Left lung (tissue), 14 donors: ENCODE measurements at places on chromosomes 2 and 18. TPM values are rescaled to one million over a fixed set of nuclear protein-coding genes. Genes with fewer than 3 reads are reported as not detected.

DNA sequence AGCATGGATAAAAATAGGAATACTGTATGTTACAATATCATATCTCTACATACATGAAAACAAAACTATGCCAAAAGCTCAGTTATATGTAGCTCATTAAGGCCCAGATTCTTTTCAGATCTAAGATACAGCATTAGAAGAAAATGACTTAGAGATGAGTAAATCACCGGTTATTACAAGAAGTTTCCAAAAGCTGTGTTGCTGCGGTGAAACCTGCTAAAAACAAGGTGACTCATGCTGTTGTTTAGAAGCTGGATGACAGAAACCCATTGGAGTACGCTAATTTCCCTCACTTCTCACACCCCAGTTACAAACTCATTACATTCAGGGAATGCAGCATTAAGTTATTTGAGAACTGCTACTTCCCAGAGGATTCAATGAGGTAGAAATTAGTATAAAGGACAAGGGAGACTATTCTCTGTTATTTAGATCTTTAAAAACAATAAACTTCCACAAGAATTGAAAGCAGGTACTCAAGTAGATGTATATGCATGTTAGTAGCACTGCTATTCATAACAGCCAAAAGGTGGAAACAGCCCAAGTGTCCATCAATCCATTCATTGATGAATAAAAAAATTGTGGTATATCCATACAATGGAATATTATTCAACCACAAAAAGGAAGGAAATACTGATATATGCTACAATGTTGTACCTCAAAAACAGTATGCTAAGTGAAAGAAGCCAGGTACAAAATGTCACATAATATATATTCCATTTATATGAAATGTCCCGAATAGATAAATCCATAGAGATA lies 32.6 kb downstream of the RBKS start:
- peaks cover 6% of the 10 kb centered on the region for H3K4me1 ChIP-seq
- H3K36me3 ChIP-seq = no peaks in the 10 kb centered on the region
- no peaks in the 10 kb centered on the region for H3K27me3 ChIP-seq
- no peak overlapping the region for H3K4me3 ChIP-seq
- no peak overlapping the region for H3K27ac ChIP-seq

DNA sequence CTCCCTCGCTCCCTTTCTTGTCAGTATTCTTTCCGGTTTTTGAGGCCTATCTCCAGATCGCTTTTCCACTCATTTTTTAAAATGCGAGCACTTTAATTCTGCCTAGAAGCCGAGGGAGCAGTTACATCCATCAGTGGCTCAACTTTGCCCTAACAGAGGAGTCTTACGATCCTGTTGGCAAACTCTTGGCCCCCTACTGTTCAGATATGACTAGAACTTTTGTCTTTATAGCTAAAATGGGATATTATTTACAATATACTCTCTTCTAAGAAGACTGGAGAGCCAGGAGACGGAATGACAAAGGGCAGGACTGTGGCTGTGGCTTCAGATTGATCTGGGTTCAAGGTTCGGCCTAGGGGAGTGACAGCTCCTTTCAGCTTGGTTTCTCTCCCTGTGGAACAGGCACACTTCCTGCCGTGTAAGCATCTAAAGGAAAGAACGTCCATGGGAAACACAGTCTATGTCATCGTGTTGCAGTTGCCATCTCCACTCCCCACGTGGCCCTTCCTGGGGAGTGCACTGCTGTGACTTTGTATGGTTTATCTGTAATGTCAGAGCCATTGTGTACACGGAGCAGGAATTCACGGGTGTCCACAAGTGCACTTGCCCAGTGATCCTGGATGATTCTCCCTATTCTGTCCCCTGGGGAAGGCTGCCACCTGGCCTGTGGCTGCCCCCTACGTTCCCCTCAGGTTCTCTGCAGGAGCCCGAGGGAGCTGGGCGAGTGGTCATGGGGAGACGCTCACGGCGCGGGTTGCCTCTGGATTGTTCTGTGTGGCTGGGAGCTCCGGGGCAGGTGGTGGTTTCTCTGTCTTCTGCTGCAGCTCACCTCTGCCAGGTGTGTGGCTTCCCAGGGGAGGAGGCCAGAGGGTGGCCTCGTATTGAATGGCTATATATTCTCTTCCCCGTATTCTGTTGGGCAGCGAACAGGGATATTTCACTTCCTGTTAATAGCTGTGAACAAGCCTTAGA lies 222.0 kb downstream of the LDLRAD4 start:
- H3K4me3 ChIP-seq = no peak overlapping the region
- no peak for DNase-seq
- H3K36me3 ChIP-seq = no peaks in the 10 kb centered on the region
- H3K4me1 ChIP-seq = no peaks in the 10 kb centered on the region
- no peaks in the 10 kb centered on the region for H3K27me3 ChIP-seq

DNA sequence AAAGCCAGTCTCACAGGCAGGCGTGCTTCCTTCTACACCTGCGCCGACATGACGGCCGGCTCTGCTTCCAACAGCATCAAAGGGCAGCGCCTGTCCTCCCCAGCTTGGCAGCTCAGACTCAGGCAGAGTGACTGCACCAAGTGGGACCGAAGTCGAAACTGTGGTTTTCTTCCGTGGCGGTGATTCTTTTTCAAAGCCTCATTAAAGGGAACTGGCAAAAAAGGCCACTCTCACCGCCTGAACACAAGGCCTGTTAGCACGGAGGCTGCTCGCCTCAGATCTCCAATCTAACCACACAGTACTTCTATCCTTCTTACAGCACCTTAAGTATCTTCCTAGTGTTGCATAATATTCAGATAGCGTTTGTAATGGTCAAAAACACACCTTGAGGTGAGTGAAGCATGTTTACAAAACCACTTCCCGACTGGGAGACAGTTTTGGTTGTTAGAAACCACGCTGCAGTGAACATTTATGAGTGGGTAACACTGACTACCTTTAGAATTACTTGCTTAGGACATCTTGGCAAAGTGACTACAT lies 236.4 kb downstream of the HDAC4 start:
- H3K27me3 ChIP-seq = no peaks in the 10 kb centered on the region
- H3K36me3 ChIP-seq = no peaks in the 10 kb centered on the region
- DNase-seq = no peak
- H3K4me3 ChIP-seq = no peak overlapping the region
- peak overlapping the region; percentile 70 for H3K27ac ChIP-seq

DNA sequence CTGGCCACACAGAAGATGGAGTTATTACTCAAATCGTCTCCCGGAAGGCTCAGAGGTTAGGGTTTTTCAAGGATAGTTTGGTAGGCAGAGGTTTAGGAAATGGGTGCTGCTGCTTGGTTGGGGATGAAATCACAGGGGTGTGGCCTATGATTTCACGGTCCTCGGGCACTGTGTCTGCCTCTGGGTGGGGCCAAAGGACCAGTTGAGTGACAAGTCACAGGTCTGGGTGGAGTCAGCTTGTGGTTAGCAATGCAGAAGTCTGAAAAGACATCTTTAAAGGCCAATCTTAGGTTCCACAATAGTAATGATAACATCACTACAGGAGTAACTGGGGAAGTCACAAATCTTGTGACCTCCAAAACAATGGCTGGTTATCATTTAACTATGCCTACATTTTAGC lies 387.8 kb downstream of the ZNF521 start:
- H3K27ac ChIP-seq = no peak overlapping the region
- no peak for DNase-seq
- H3K4me1 ChIP-seq = no peaks in the 10 kb centered on the region
- H3K4me3 ChIP-seq = no peak overlapping the region

GRCh38 chr2:72780477-72780876 lies 45.4 kb downstream of the EXOC6B start:
- H3K4me3 ChIP-seq = no peak overlapping the region
- H3K36me3 ChIP-seq = no peaks in the 10 kb centered on the region
- no peak for DNase-seq
- H3K27me3 ChIP-seq = no peaks in the 10 kb centered on the region
- no peaks in the 10 kb centered on the region for H3K4me1 ChIP-seq

- no peak overlapping the region for H3K27ac ChIP-seq
- H3K4me3 ChIP-seq = no peak overlapping the region
- no peaks in the 10 kb centered on the region for H3K4me1 ChIP-seq
- H3K36me3 ChIP-seq = no peaks in the 10 kb centered on the region
- DNase-seq = no peak
Observed at GRCh38 chr2:222242532-222242931, 56.3 kb downstream of the PAX3 start.

DNA sequence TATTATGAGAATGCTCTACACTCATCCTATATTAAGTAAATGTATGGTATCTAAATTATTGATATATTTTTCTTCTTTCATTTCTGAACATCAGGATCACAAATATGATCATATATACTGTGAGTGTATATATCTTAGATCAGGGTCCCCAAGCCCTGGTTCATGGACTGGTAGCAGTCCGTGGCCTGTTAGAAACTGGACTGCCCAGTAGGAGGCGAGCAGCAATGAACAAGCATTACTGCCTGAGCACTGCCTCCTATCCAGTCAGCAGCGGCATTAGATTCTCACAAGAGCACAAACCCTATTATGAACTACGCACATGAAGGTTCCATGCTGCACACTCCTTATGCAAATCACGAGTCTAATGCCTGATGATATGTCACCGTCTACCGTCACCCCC lies 1247.1 kb upstream of the NXPH2 start:
- H3K27me3 ChIP-seq = no peaks in the 10 kb centered on the region
- no peak overlapping the region for H3K27ac ChIP-seq
- H3K36me3 ChIP-seq = no peaks in the 10 kb centered on the region

Gene MAPK4
- polyA plus RNA-seq = 1.8 TPM

Gene OTOF
- polyA plus RNA-seq = 0.07 TPM
